Heart left ventricle (tissue), 16 donors: ENCODE measurements at places on chromosomes 6 and 20. TPM values are rescaled to one million over a fixed set of nuclear protein-coding genes. Genes with fewer than 3 reads are reported as not detected.
A peak's percentile ranks its signal among the peaks of the same experiment; 100 is the strongest.

Gene XKR7
- not detected for total RNA-seq

Gene LGSN
- not detected for total RNA-seq

Gene ULBP3
- total RNA-seq: 1.4 TPM

Gene TPD52L1
- total RNA-seq: 78.4 TPM

Gene CFB
- total RNA-seq: 3.9 TPM

Gene LRRC73
- total RNA-seq: 1.9 TPM

- H3K27ac ChIP-seq: no peak overlapping the region
- peak overlapping the region; percentile 79 for H3K4me3 ChIP-seq
- no peaks in the 10 kb centered on the region for H3K27me3 ChIP-seq
- no peaks in the 10 kb centered on the region for H3K4me1 ChIP-seq
- no peak for DNase-seq
- H3K36me3 ChIP-seq: no peaks in the 10 kb centered on the region
Observed at GRCh38 chr6:143844006-143844405, 868 bp downstream of the LTV1 start.

DNA sequence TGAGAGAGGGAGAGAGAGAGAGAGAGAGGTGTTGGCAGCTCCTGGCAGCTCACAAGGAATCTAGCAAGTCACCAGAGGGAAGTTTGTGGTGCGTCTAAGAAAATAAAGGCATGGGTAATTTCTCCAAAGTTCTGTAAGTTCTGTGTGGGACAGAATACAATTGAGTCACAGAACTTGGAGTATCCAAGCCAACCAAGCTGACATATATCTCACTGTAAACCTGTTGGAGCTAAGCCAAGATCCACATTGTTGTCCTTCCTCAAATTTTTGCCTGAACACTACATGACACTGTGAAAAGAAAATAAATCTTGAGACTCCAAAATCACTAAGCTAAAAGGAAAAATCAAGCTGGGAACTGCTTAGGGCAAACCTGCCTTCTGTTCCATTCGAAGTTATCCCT lies 436.7 kb downstream of the MEI4 start:
- H3K4me1 ChIP-seq: no peaks in the 10 kb centered on the region
- H3K4me3 ChIP-seq: no peak overlapping the region
- no peak for DNase-seq
- no peak overlapping the region for H3K27ac ChIP-seq

- H3K27me3 ChIP-seq: no peaks in the 10 kb centered on the region
- H3K36me3 ChIP-seq: peaks cover 34% of the 10 kb centered on the region
- H3K4me3 ChIP-seq: no peak overlapping the region
- no peak overlapping the region for H3K27ac ChIP-seq
Observed at GRCh38 chr6:31725502-31726350, 2.6 kb downstream of the MPIG6B start.

DNA sequence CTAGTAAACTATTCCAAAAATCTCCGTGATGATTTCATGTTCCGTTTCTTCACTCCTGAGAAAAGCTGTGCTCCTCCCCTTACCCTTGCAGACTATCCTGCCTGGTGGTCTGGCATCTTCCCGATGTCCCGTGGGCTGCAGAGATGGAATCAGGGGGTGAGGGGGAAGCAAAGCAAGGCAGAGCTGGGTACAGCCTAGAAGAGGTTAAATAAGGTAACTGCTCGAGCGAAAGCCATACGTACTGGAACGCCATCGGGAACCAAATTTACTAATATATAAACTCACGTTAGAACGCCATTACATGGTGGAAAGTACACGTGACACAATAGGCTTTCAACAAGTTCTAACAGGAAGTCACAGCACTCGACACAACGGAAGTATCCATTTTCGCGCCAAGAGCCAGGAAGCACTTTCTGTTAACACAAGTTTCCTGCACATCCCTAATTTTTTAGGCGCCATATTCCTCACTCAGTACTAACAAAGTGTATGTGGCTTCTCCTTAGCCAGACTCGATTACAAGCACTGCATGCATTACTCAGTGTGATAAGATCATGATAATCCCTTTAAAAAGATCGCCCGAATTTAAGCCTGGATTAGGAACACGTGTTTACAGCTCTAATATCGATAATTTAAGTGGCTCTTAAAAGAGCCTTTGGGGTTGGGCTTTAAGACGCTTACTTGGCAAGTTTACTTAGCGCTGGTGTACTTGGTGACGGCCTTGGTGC lies 101.6 kb upstream of the PRSS16 start:
- H3K4me1 ChIP-seq: peaks cover 8% of the 10 kb centered on the region
- no peaks in the 10 kb centered on the region for H3K27me3 ChIP-seq
- H3K4me3 ChIP-seq: peak overlapping the region; percentile 64
- H3K27ac ChIP-seq: peak overlapping the region; percentile 77

GRCh38 chr6:89826029-89826528 lies 3.6 kb upstream of the CASP8AP2 start:
- peak overlapping the region; percentile 35 for H3K27ac ChIP-seq
- no peak for DNase-seq
- no peak overlapping the region for H3K4me3 ChIP-seq
- H3K36me3 ChIP-seq: no peaks in the 10 kb centered on the region

GRCh38 chr6:37473364-37474095 lies 26.2 kb downstream of the CCDC167 start:
- H3K36me3 ChIP-seq: peaks cover 96% of the 10 kb centered on the region
- H3K27ac ChIP-seq: no peak overlapping the region
- peaks cover 16% of the 10 kb centered on the region for H3K4me1 ChIP-seq
- peak; percentile 87 for DNase-seq
- no peak overlapping the region for H3K4me3 ChIP-seq
- no peaks in the 10 kb centered on the region for H3K27me3 ChIP-seq

DNA sequence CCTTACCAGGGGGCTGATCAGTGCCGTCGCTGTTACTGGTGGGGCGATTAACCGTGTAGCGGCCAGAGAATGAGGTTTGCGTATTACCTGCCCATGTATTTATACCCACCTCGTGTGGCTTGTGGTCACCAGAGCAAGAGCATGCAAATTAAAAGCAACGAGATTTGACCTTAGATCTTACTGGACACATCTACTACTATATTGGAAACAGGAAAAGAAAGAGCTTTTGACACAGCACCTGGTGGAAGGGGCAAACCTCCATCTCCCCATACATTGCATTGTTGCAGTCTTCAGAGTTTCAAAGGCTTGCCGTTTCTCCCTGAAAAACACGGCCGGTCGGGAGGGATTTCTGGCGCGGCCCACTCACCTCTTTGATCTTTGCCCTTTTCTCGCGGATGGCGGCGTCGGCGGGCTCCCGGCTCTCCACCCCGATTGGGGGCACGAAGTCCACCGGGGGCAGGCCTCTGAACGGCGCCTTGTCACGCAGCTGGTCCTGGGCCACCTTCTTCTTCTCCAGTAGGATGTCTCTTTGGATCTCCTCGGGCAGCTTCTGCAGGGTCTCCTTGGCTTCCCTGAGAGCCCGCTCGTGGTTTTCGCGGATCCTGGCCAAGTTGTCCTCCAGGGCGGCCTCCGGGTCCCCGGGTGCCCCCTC lies 1.3 kb downstream of the MAN1A1 start:
- peak overlapping the region; percentile 94 for H3K27ac ChIP-seq
- peak overlapping the region; percentile 93 for H3K4me3 ChIP-seq
- peaks cover 44% of the 10 kb centered on the region for H3K4me1 ChIP-seq
- H3K36me3 ChIP-seq: no peaks in the 10 kb centered on the region

GRCh38 chr6:73325656-73326055 lies 28.4 kb downstream of the DPPA5 start:
- no peaks in the 10 kb centered on the region for H3K4me1 ChIP-seq
- no peaks in the 10 kb centered on the region for H3K27me3 ChIP-seq
- H3K27ac ChIP-seq: no peak overlapping the region
- no peak for DNase-seq
- no peak overlapping the region for H3K4me3 ChIP-seq

- no peak for DNase-seq
- H3K36me3 ChIP-seq: no peaks in the 10 kb centered on the region
- no peak overlapping the region for H3K27ac ChIP-seq
- no peaks in the 10 kb centered on the region for H3K27me3 ChIP-seq
Observed at GRCh38 chr20:53352727-53353440, 240.8 kb downstream of the ZNF217 start.

GRCh38 chr6:163281634-163282033 lies 132.9 kb upstream of the QKI start:
- no peak overlapping the region for H3K4me3 ChIP-seq
- no peak for DNase-seq
- H3K4me1 ChIP-seq: no peaks in the 10 kb centered on the region

- no peaks in the 10 kb centered on the region for H3K36me3 ChIP-seq
- H3K4me1 ChIP-seq: no peaks in the 10 kb centered on the region
- H3K27ac ChIP-seq: no peak overlapping the region
Observed at GRCh38 chr6:136624347-136624746, 74.1 kb upstream of the MAP7 start.

DNA sequence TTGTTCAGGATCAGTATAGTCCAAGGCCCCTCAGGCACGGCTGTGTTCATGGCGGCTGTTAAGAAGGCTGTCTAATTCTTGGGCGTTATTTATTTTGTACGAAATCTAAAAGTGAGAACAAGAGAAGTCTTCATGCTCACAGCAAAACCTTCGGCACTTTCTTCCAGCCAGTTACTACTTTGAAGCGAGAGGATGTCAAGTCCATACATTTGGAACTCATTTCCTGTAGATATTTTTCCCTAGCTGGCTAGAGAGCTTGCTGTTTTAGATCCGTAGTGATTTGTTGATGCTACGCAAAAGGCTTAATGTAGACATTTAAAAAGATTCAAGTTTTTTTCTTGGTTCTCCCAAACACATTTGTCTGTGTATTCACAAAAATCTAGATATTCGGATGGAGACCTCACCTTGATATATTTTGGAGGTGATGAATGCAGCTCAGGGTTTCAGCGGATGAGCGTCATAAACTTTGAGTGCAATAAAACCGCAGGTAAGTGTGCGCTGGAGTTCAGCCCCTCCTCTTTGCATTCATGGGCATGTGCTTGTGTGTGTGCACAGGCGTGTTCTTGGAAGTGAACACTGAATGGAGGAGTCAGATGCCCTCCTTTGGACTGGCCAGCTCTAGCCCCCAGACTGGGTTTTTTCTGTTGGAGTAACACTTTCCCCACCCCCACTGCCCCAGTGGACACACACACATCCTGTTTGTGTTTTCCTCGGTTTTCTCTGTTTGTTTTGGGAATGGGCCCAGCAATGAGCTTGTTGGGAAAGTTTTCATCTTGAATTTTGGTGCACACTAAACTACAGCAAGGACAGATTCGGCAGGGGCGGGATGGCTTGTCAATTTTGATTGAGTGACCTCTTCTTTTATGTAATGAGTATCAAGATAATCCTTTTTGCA lies 65.4 kb downstream of the IGF2R start:
- H3K27ac ChIP-seq: no peak overlapping the region
- H3K4me1 ChIP-seq: peaks cover 44% of the 10 kb centered on the region
- H3K4me3 ChIP-seq: no peak overlapping the region
- no peaks in the 10 kb centered on the region for H3K27me3 ChIP-seq

GRCh38 chr20:17438436-17439039 lies 92.6 kb downstream of the BFSP1 start:
- H3K27ac ChIP-seq: no peak overlapping the region
- H3K27me3 ChIP-seq: peaks cover 5% of the 10 kb centered on the region
- H3K36me3 ChIP-seq: no peaks in the 10 kb centered on the region
- no peak overlapping the region for H3K4me3 ChIP-seq
- no peaks in the 10 kb centered on the region for H3K4me1 ChIP-seq

DNA sequence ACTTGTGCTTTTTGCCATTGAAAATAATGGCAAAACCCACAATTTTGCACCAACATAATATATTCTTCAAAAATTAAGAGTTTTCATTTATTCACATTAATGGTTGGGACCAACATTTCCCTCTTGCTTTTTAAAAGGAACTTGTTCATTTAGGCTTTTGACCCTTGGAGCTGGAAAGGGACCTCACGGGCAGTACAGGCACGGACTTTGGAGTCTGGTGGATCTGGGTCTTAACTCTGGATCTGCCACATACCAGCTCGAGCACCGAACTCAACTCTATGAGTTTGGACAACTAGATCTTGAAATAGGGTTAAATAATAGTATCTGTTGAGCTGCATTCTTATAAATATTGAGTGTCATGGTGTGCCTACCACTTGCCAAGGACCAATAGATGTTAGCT lies 37.2 kb downstream of the AFDN start:
- H3K36me3 ChIP-seq: peaks cover 33% of the 10 kb centered on the region
- no peak overlapping the region for H3K4me3 ChIP-seq
- H3K27ac ChIP-seq: no peak overlapping the region
- no peak for DNase-seq

DNA sequence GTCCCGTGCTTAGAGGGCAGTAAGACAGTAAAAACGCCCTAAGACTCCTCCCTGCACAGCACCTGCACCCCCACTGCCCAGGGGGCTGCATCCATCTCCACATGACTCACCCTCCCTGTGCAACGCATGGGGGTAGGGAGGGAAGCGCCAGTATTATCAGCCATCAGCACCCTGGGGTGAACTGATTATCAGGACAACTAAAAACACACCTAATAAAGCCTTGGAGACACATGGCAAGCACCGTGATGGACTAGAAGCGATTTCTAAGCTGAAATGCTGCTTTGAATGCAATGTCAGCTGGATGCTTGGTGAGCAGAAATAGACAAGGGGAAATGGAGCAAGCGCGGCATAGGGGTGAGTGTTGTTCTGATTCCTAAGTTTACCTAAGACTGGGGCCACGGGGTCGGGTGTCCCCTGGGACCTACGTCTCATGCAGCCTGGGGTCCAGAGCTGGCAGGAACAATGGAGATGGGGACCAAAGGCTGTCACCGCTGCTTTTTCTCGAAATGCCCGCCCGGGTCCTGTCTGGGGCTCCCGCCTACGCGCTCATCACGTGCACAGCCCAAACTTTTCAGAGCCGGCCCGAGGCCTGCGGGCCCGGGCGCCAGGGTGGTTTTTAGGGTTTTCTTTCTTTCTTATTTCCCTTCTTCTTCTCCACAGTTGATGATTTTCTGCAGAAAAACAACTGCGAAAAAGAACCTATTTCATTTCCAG lies 702 bp upstream of the TNFAIP3 start:
- H3K4me1 ChIP-seq: peaks cover under 1% of the 10 kb centered on the region
- H3K36me3 ChIP-seq: no peaks in the 10 kb centered on the region
- no peak for DNase-seq
- no peaks in the 10 kb centered on the region for H3K27me3 ChIP-seq
- H3K27ac ChIP-seq: peak overlapping the region; percentile 68
- peak overlapping the region; percentile 93 for H3K4me3 ChIP-seq

DNA sequence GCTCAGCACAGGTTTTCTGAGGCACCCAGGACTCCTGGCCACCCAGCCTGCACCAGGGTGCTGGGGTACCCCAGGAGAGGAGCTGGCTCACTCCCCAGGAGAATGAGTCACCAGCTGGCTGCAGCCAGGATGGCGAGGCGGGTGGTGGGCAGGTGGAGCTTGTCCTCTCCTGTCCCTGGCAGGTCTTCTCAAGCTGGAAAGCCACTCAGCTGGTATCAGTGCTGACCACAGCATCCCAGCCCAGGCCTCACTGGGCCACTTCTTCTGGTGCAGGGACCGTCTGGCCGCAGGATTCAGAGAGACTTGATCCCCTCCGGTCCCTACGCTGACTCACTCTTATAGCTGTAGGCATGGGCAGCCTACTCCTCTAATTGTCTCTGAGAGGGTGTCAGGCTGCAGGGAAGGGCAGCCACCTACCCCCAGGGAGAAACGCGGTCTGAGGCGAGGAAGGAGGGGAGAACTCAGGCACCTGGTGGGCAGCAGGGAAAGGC lies 22.2 kb downstream of the TFEB start:
- no peaks in the 10 kb centered on the region for H3K36me3 ChIP-seq
- no peak overlapping the region for H3K4me3 ChIP-seq
- H3K4me1 ChIP-seq: peaks cover 91% of the 10 kb centered on the region
- H3K27me3 ChIP-seq: no peaks in the 10 kb centered on the region
- peak; percentile 73 for DNase-seq
